ENCODE measurements at places on chromosomes 16 and 17.

GRCh38 chr17:55444471-55445441 lies 23.1 kb upstream of the MMD start:
- no peak for DNase-seq

DNA sequence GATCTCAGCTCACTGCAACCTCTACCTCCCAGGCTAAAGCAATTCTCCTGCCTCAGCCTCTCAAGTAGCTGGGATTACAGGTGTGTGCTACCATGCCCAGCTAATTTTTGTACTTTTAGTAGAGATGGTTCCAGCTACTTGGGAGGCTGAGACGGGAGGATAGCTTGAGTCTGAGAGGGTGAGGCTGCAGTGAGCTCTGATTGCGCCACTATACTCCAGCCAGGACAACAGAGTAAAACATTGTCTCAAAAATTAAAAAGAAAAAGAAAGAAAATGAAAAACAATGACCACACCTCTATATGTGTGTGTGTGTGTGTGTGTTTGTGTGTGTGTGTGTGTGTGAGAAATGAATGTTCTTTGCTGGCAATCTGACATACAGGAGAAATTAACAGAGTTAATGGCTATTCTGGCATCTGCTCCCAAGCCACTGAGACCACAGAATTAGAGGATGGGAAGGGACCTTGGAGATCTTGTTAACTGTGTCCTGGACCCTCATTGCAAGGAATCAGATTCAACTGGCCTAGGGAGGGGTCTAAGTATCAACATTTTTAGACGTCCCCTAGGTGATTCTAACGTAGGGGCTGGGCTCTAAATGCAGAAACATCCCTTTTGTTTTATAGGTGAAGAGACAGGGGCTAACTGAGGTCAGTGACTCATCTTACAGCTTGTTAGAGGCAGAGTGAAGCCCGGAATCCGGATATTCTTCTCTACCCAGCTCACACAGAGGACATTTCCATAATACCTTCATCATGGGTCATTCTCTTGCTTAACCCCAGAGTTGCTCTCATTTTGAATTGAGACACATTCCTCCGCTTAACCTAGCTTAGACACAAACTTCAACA lies 16.4 kb upstream of the MARCHF10 start:
- no peak for DNase-seq

DNA sequence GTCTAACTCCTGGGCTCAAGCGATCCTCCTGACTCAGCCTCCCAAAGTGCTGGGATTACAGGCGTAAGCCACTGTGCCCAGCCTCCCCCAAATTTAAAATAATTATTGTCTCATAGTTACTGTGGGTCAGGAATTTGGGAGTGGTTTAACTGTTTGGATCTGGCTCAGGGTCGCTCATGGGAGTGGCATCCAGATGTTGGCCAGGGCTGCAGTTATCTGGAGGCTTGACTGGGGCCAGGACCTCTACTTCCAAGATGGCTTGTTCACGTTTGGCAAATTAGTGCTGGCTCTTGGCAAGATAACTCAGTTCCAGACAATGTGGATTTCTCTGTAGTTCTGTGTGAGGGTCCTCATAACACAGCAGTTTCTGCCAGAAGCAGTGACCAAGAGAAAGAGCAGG lies 8.0 kb downstream of the TEN1 start:
- no peak for DNase-seq

GRCh38 chr17:50051082-50051576 lies 4.8 kb upstream of the ITGA3 start:
- DNase-seq: peak; percentile 74

DNA sequence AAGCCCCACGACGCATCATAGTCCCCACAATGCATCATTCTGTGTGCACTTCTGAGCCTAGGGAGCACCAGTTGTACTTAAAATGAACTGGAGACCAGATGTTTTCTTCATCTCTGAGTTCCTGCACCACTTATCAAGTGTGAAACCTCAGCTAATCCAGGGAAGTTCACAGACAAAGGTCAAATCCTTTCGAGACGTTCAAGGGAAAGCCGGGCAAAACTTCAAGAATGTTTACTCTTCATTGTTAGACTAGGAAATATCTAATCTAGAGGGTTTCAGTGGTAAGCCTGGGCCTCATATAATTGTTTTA lies 4.6 kb upstream of the PMP22 start:
- DNase-seq: no peak

DNA sequence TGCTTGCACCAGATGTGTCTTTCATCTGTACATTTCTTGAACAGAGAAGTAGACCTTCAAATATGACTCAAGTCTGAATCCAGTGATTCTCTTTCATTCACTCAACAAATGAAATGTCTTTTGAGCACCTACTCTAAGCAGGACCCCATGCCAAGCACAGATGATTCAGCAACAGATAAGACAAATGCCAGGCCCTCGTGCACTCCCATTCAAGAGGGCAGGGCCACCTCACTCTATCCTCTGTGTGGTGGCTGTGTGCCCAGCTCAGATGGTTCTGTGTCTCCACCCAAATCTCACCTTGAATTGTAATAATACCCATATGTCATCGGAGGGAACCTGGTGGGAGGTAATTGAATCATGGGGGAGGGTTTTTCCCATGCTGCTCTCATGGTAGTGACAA lies 74.1 kb upstream of the NKD1 start:
- DNase-seq: no peak

DNA sequence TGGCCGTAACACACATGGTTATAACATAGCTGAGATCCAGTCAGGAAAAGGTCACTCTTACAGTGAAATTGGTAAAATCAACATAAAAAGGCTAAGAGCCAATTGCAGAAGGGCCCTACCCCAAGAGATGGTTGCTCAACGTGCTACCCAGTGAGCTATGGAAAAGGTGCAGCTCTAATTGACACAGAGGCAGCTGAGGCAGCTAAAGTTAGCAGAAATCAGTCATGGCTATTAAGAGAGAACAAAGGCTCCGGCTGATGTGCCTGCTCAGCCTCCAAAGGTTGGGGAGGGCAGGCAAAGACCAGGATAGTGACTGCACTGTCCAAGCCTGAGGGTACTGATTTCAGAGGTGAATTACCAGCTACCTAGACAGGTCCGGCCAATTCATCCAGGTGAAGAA lies 76.5 kb upstream of the ATP2A3 start:
- no peak for DNase-seq

DNA sequence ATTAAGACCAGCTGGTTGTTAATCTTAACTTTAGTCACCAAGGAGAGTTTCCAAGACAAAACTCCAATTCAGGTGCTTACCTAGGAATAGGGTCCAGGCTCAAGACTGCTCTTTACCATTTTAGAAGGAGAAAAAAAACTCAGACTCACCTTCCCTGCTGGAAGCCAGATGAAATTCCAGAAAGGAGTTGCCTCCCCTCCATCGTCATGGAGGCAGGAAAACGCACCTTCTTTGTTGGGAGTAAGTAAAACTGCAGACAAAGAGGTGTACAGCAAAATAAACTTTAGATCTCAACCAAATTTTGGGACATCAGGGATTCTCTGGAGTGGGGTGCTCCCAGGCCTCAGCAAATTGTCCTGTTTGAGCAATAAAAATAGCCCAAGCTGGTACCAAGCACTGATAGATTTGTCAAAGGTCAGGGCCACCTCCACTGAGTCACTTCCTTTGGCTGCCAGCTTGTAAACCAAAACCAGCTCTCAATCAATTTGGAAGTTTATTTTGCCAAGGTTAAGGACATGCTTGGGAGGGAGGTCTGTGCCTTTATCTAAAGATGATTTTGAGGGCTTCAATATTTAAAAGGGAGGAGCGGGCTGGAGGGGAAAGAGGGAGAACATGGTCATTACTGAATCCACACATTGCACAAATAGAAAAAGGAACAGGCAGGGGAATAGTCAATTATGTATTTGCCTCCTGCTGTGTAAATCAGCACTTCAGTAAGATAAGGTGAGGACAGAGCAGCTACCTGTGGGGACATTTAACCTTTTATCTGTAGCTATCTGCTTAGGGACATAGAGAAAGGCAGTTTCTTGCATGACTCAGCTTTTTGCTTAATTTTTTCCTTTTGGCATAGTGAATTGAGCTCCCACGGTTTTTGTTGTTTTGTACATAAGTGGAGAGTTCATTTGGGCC lies 1.5 kb upstream of the ALDH3A2 start:
- no peak for DNase-seq

GRCh38 chr17:56834380-56835263 lies 671 bp downstream of the DGKE start:
- DNase-seq: peak; percentile 80

GRCh38 chr17:52827526-52827925 lies 669.0 kb upstream of the CA10 start:
- DNase-seq: no peak

GRCh38 chr16:50567651-50568050 lies 19.5 kb downstream of the NKD1 start:
- no peak for DNase-seq

- DNase-seq: no peak
These were observed 31.2 kb downstream of the HNF1B start for GRCh38 chr17:37713624-37714023.

- DNase-seq: no peak
These were observed 57.6 kb upstream of the NFAT5 start for GRCh38 chr16:69508033-69508755.

DNA sequence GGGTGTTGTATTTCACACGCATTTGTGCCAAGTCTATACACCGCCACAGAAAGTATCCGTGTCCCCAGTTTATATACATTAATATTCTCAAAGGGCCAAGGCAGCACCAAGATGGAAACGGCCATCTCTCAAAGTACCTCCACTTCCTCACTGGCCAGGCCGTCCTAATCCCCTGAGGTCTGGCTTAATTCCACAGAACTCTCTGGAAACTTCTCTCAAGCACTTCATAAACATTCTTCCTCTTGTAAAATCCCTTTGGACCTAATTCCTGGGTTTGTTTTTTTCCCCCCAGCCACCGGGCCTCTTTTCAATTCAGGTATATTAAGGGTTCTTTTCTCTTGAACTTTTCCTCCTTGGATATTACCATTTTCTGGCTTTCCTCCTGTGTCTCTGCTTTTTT lies 5.1 kb upstream of the ERN1 start:
- DNase-seq: no peak

DNA sequence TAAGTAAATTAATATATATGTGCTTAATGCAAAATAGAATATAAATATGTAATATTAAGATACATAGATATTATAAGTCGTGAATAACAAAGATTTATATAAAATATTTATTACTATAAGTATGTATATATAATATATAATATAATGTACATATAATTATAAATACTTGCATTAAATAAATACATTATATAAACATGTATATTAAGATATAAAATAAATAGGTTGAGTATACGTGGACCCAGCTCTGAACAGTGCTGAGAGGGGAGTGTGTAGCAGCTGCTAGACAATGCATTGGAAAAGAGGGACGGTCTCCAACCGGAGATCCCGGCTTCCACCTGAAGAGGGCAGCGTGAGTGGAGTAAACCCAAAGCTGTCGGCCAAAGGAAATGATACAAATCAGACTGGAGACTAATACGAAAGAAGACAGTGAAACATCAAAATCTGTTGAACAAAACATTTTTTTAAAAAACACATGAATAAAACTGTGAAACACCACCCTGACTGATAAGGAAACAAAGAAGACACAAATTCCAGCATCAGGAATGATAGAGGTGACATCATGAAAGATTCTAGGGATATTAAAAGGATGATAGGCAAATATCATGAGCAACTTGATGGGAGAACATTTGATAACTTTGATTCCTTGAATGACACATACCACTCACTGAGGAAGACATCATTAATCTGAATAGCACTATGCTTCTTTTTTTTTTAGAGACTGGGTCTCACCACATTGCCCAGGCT lies 125.4 kb upstream of the CHMP6 start:
- peak; percentile 76 for DNase-seq

DNA sequence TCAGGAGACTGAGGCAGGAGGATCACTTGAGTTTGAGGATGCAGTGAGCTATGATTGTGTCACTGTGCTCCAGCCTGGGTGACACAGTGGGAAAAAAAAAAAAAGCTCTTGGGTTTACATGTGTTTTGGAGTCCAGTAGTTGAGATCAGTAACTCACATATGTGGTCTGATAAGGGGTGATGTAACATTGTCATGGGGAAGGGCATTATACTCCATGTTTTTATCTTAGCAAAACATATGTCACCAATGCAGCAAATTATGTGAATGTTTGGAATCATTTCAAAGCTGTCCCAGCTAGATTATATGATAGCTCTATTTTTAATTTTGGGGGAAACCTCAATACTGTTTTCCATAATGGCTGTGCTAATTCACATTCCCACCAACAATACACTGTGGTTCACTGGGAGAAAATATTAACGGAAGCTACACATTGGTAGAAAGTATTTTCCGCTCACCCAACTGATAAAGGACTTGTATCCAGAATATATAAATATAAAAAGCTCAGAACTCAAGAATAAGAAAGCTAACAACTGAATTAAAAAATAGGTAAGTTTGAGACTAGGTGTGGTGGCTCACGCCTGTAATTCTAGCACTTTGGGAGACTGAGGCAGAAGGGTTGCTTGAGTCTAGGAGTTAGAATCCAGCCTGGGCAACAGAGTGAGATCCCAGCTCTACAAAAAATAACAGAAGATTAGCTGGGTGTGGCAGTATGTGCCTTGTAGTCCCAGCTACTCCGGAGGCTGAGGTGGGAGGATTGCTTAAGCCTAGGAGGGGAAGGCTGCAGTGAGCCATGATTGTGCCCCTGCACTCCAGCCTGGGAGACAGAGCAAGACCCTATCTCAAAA lies 224.1 kb upstream of the TBX2 start:
- DNase-seq: no peak

- no peak for DNase-seq
These were observed 3.7 kb upstream of the DNASE1 start for GRCh38 chr16:3650631-3651265.

DNA sequence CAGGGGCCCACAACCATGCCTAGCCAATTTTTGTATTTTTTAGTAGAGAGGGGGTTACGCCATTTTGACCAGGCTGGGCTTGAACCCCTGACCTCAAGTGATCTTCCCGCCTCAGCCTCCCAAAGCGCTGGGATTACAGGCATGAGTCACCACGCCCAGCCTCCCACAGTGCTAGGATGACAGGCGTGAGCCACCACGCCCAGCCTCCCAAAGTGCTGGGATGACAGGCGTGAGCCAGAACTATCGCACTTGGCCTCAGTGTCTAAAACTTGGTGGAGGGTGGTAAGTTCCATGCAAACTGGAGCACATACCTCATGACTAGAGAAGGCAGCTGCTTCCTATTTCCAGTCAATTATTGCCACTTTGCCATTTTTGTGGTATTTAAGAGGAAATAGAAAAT lies 7.1 kb downstream of the HSD17B2 start:
- no peak for DNase-seq

DNA sequence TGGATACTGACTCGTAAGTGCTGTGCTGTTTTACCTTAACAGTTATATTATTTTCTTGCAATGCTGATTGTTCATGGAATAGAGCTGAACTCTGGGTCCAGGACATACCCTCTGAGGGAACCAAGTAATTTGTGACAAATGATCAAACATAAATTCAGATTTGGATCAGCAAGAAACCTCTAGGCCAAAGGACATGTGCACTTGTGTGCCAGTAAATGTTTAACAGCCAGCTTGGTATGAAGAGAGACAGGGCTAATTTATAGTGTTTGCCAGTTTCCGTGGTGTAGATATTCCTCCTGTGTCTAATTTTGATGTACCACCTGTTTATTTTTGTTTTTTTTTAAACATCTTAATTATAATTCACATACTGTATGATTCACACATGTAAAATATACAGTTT lies 30.8 kb upstream of the MRC2 start:
- DNase-seq: no peak

- no peak for DNase-seq
These were observed 46.0 kb downstream of the CLEC16A start for GRCh38 chr16:10990378-10990777.

- DNase-seq: no peak
These were observed 1.7 kb downstream of the NUPR1 start for GRCh38 chr16:28537076-28537475.
